GM10248 (cell line): ENCODE measurements at places on chromosomes 1 and 21.

DNA sequence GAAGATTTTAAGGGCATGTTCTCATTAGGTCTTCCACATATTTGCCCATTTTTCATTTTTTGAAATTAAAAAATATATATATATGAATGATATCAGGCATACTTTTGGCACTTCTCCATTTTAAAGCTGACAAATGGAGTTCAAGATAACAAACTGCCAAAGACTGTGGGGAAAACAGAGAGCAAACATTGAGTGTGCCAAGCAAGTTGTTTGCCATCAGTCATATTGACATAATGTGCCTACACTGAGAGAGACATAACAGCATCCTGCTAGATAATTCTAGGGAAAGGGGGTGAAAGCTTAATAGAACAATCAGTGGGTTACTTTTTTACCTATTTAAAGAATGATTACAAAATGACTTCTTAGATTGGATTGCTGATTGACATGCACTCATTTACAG, 529.4 kb upstream of the CXADR start:
- no peak for DNase-seq

DNA sequence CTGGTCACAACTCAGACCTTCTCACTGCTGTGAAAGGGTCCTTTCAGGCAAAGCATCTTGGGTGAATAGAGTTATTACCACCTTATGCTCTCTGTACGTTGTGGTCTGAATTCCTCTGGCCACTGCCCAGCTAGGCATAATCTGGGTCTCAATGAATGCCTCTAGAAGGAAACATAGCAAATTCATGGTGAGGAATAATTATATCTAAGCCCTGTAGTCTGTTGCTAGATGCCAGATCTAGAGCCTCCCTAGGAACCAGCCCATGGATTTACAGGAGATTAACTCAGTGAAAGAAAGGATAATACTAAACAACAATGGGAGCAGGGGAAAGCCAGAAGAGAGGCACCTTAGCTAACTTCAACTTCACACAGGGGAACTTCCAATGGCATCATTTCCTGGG, 2.4 kb upstream of the COL11A1 start:
- DNase-seq = no peak

DNA sequence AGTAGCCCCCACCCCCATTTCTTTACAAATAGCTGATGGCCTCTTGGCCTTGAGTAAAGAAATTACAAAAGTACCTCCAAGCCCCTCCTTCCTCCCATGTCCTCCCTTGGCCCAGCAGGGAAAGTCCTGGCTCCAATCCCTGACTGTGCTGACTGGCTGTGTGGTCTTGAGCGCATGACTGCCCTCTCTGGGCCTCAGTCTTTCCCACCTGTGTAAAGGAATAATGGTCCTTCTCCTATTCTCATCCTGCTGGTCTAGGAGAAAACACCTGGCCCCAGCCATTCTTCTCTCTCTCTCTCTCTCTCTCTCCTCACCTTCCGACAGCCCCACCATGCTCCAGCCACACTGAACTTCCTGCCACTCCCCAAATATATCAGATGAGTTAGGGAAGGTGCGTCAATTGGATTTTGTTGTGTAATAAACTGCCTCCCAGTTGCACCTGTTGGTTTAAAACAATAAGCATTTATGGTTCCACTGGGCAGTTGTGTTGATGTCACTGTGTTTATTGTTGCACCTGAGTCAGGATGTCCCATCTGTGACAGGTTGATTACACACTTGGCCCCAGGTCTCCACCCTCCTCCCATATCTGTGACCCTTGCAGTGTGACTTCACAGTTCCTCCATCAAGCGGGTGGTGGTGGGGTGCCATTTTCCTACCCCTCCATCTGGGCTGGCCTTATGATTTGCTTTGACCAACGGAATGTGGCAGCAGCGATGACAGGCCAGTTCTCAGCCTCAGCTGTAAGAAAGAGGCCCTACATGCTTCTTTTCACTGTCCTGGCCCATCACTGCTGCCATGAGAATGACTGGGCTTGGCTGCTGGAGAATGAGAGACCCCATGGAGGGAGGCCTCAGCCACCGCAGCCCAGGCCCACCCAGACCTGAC, 22.3 kb upstream of the LRP8 start:
- no peak for DNase-seq

- DNase-seq = no peak
Observed at GRCh38 chr1:213457733-213458132, 406.7 kb downstream of the RPS6KC1 start.

DNA sequence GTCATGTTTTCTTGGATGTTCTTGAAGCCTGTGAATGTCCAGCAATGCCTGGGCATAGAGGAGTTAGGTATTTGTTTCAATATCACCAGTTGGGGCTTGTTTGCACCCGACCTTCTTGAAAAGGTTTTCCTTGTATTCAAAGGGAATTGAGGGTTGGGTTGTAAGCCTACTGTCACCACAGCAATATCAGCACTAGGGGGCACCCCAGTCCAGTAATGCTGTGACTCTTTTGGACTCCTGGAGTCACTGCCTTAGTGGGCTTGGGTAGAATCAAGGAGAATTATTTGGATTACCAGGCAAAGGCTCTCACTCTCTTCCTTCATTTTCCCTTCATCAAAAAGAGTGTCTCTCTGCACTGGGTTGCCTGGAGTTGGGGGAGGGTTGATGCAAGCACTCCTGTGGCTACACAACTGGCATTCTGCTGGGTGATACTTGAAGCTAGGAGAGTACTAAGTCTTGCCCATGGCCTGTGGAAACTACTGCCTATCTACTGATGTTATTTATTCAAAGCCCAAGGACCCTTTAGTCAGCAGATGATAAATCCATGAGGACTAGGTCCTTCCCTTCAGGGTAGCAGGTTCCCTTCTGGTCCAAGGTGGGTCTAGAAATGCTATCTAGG, 34.5 kb downstream of the OR10R2 start:
- DNase-seq = peak; percentile 19

DNA sequence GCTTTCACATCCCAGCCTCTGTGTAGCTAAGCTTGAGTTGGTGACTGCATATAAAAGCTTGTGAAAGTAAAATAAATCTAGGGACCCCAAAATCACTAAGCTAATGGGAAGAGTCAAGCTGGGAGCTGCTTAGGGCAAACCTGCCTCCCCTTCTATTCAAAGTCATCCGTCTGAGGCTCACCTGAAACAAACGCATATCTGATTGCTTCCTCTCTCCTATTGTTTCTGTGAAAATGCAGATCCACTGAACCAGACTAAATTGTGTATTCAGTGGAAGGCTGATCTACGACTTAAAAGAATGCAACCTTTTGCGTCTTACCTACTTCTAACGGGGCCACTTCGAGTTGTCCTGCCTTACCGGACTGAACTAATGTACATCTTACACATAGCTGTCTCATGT, 70.3 kb downstream of the LTN1 start:
- DNase-seq = no peak

- no peak for DNase-seq
Observed at GRCh38 chr1:20345419-20345818, 54.7 kb downstream of the VWA5B1 start.

DNA sequence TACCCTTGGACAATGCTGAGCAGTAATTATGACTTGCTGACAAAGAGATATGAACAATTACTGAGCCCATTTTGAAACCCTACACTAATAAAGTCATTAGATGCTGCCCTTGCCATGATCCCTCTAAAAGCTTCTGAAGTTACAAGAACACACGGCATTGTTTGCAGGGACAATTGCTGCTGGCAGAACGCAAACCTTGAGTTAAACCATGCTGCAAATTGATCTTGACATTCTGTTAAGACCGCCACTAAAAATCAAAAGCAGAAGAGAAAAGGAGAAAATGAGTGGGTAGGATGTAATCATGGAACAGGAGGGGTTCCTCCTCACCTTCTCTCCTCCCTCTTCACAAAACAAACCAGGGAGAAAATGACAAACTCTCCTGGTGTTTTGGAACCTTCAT, 136.2 kb upstream of the DMRTA2 start:
- DNase-seq = no peak

DNA sequence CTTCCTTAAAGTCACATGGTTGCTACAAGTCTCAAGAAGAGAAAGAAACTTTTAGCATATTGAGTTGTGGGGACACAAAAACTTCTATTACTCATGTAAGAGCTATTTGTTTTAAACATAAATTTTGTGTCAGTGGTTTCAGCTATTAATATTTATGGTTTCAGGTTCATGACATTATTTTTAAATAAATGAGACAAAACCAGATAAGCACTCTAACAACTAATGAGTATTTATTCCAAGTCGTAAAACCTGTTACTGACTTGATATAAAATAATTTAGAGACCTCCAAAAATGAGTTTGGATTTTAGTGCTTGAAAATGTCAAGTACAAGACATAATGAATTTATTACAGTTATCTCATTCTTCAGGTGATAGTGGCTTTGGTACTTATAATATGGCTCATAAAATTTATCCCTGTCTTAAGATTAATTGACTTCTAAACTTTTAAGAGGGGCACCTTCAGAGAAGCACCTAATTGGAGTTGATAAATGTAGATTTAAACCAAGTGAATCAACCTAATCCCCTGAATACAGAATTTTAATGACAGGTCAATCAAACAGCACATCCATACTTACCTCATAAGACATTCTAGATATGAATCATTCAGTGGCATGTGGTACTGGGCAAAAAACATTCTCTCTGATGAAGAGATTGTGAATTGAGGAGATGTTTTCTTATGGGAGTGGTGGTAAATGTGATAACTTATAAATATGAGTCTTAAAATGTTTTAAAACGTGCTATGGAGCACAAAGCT, 167.7 kb upstream of the PTGFR start:
- DNase-seq = no peak

GRCh38 chr1:244010703-244011123, 40.4 kb upstream of the ZBTB18 start:
- no peak for DNase-seq

GRCh38 chr1:227434808-227435444, 116.6 kb upstream of the CDC42BPA start:
- no peak for DNase-seq

- DNase-seq = no peak
Observed at GRCh38 chr21:34360488-34361241, 3.1 kb upstream of the KCNE2 start.

DNA sequence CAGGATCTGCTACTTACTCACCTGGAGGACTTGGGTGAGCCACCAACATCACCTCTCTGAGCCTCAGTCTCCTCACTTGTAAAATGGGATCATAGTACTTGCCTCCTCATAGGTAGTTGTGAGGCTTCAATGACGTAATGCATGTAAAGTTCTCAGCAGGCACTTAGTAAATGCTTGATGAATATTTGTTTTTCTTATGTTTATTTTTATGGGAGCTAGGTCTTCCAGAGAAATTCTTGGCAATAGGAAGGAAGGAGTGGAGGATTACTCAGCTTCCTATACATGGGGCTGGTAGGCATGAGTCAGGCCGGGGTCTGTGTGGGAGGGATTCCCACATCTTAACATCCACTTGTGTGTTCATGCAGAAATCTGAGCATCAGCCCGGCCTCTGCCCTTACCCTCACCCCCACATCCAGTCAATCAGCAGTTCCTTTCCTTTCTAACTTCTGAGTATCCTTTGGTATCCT, 95.4 kb upstream of the USP24 start:
- DNase-seq = no peak

GRCh38 chr1:169091480-169091941, 15.0 kb upstream of the ATP1B1 start:
- DNase-seq = no peak

DNA sequence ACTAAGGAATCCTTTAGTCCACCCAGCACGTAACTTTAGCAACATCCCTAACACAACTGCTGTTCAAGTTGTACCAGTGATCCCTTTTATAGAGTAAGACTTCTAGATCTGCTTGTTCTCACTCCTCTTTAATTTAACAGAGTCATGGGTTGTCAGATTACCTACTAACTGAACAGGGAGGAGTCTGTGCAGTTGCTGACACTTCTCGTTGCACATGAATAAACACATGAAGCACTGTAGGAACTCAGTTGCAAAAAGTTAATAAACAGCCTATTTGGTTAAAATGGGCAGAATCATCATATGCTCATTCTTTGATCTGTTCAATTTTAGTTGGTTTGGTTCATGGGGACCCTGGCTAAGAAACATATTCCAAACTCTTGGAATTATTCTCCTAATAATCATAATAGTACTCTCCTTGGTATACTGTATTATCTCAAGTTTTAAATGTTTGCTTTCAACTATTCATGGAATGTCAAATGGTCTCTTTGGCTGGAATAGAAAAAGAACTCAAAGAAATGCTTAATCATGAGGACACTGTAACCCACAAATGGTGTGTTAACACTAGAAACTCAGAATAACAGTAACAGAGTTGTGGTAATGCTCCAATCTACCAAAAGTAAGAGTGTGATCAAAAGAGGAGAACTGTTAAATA, 15.6 kb downstream of the PLPPR5 start:
- DNase-seq = no peak

GRCh38 chr1:180195916-180196315, 34.1 kb upstream of the LHX4 start:
- DNase-seq = no peak

GRCh38 chr21:17602874-17603273, 9.8 kb downstream of the BTG3 start:
- no peak for DNase-seq

GRCh38 chr1:3007298-3008147, 13.7 kb upstream of the ACTRT2 start:
- no peak for DNase-seq

DNA sequence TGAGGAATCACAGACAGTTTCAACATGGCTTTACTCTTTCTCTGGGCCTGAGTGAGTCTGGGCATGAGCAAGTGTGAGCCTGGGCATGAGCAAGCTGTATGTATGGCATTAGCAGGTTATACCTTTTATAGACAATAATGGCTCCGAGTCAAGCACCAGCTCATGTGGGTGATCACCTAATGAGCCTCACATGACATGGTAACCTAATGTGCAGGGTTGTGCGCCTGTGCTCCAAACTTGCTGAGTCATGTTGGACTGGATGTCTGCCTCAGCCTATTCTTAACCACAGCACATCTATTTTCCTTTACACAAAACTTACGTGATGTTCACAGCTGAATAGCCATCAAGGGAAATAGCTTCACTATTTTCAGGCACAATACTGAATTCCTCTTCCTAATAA, 236.2 kb upstream of the NRIP1 start:
- no peak for DNase-seq

GRCh38 chr1:202189918-202190715, 3.5 kb upstream of the LGR6 start:
- no peak for DNase-seq

DNA sequence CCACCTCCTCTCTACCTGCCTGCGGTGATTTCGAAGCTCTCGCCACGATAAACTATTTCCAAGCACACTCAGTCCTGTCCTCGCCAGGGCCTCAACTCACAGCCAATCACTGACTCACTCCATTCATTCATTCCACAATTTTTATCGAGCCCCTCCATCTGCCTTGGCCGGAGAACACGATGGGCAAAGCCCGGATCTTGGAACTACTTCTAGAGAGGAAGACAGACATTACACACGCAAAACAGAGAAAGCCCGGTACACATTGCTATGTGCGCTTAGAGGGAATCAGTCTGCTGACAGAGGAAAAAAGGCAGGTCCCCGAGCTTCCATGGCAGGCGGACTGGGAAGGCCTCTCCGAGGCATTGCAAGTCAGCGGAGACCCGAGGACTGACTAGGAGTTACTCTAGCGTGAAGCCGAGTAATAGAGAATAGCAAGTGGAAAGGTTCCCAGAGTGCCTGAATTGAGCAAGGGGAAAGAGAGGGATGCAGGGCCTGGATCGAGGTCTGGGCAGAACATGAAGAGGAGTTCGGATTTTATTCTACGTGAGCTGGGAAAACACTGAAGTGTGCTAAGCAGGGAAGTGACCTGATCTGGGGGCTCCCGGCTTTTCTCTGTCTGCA, 54.2 kb upstream of the DNAJC6 start:
- no peak for DNase-seq

GRCh38 chr1:89166705-89167104, 9.1 kb downstream of the GBP7 start:
- no peak for DNase-seq

GRCh38 chr1:193299038-193299437, 112.6 kb upstream of the B3GALT2 start:
- DNase-seq = peak; percentile 35

GRCh38 chr1:109979489-109980091, 5.0 kb upstream of the AHCYL1 start:
- no peak for DNase-seq
